ENCODE measurements at places on chromosomes 12 and 14.

DNA sequence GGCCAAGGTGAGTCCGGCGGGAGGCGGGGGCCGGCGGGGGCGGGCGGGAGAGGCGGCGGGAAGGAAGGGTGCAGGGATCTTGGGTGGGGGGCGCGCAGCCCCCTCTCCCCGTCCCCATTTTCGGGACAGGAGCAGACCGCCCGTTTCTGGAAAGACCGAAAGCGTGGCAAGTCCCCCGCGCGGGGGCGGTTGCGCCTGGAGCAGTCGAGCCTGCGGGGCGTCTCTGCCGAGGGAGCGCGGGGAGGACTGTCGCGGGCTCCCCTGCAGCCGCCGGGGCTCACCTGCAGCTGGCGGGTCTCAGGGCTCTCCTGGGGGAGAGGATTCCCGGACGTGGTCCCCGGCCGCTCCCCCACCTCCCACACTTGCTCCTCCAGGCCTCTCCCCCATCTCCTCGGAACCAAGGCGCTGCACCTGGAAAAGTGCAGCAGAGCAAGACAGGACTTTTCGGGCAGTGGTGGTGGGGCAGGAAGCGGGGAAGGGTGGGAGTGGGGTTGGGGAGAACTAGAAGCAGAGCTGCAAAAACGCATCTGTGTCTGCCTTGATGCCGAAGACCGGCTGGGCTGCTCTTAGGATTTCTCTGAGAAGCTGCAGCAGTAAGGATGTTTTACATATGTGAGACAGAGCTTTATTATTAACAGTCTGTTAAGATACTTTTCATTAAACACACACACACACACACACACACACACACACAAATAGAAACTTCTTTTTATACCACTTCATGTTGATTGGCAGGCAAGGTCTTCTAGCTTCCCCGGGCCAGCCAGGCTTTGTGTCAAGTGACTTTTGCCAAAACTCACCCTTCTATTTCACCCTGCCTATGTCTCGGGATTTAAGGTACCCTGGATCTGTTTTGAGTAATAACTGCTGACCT is 677 bp downstream of the C12orf75 start:
- no peak for DNase-seq

DNA sequence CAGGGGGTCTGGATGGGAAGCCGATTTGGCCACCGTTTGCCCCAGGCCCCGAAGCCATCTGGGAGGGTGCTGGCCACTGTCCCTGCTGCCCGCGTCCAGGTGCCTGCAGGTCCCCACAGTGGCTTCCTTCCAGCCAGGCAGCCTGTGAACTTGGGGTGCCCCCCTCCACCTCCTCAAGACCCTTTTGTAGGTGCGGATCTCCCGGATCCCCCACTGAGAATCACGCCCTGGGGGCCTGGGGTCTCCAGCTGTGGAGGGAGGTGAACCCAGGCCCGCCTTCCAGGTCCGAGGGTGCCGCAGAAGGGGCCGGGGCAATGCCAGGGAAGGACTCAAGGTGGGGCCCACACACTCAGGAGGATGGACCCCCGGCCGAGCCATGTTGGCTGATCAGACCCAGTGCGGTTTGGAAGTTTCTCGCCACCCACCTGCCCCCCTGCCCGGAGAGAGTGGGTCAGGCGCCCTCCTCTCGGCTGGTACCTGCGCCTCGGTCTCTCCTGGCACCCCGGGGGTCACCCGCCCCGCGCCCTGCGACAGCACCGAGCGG is 1.7 kb downstream of the MMP17 start:
- DNase-seq = no peak

DNA sequence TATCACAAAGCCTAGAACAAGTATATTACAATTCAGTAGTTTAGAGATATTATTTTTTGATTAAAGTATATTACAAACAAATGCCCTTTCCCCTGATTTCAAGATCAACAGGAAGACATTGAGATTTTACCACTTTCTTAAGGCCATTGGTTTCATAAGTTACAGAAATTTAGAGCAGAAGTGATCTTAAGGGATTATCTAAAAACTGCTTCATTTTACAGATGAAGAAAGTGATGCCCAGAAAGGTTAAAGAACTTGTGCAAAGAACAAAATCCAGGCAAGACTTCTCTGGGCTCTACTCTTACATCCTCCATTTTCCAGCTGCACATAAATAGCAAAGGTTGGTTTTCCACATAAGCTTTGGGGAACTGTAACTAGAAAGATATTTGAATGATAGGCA is 87.5 kb downstream of the DUSP6 start:
- DNase-seq = no peak

GRCh38 chr14:75559451-75560222 is 18.8 kb upstream of the FLVCR2 start:
- DNase-seq = no peak

GRCh38 chr12:101019667-101020066 is 190.4 kb downstream of the SLC5A8 start:
- DNase-seq = no peak

DNA sequence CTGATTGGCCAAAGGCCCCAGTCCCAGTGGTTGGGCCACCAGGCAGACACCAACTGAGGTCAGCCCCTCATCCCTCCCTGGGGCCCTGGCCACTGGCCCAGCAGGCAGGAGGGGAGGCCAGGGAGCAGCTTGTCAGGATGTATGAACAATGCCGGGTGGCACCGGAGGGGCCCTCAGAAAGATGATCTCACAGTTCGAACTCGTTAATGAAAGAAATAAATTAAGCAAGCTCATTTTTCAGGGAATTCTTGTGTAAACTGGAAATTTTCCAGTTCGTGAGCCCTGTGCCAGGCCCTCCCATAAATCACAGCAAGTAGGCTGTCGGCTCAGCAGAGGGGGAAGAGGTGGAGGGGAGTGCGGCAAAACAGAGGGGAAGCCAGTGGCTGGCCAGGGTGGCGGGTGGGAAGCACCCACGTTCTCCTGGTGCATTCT is 177.0 kb upstream of the VASH1 start:
- DNase-seq = no peak
